ENCODE measurements at places on chromosomes 7 and 10.

GRCh38 chr7:495761-496321, 23.8 kb downstream of the PDGFA start:
- DNase-seq: no peak

- DNase-seq: no peak
Observed at GRCh38 chr10:100670828-100671479, 74.4 kb upstream of the PAX2 start.

DNA sequence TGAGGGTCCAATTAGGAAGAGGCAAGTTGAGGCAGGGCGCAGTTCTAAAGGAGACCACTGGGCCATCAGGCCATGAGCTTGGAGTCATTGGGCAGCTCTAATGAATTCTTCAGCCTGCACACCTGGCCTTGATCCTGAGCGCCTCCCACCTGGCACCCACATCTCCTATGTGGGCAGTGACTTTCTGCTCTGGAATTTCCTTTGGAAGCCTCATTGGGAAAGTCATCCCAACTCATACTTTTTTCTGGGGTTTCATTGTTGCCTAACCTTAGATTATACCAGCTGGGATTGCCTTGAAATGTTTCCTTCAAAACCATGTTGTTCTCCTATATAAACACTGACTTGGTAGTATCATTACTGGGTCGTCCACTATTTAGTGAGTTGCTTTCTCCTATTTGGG, 54.1 kb downstream of the PLPP4 start:
- DNase-seq: no peak

DNA sequence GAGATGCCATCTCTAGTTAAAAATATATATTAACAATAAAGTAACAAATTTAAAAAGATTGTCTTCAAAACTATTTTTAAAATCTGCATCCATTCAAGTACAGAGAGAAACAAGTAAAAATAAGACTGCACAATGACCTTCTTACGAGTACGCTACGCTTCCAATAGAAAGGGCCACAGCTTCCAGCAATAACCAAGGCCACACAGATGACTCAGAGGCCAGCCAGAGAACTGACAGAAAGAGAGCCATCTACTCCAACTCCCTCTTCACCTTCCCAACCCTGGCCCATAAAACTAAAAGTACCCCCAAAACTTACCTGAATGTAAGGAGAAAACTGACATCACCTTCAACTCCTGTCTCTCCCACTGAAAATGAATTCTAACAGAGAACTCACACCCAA, 26.8 kb downstream of the PILRA start:
- no peak for DNase-seq

All from HFF-Myc (cell line).